Esophagus squamous epithelium (tissue), 5 donors: ENCODE measurements at places on chromosomes 5 and 9.

- DNase-seq: no peak
These were observed 45.8 kb downstream of the ARHGEF37 start for GRCh38 chr5:149627070-149627469.

GRCh38 chr9:105142406-105143135, 101.9 kb upstream of the SLC44A1 start:
- no peak for DNase-seq

DNA sequence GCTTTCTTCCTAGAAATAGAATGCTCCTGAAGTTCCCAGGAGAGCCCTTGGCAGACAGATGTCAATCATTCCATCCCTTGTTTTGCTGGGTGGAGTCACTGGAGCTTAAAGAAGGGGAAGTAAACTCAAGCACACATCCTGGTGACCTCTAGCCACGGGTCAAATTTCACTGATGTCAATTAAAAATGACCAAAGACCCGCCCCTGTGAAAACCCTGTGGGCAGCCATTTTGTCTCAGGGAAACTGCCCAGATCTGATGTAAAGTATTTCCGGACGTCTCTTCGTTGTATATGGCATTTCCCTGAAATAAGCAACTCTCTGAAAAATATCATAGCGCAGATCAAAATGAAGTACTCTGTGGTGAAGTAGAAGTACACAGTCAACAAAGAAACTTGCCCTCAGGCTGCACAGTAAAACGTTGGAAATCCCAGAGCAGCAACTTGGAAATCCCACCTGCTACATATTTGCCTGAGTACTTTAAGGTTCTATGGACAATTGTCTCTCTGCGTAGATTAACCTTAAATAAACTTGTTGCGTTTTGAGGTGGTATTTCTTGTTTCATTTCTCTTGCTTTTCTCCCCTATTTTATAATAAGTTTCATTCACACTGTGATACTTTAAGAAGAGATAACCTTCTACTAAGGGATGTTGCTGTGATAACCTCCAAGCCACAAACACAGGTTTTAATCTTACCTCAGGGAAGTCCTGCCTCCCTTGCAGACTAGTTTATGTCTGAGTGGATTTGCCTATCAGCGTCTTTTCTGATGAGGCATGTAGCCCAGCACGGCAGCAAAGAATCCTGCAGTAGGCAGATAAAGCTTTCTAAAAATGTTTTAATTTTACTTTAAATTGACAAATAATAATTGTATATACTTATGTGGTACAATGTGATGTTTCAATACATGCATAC, 60.9 kb upstream of the PIP5K1B start:
- no peak for DNase-seq

DNA sequence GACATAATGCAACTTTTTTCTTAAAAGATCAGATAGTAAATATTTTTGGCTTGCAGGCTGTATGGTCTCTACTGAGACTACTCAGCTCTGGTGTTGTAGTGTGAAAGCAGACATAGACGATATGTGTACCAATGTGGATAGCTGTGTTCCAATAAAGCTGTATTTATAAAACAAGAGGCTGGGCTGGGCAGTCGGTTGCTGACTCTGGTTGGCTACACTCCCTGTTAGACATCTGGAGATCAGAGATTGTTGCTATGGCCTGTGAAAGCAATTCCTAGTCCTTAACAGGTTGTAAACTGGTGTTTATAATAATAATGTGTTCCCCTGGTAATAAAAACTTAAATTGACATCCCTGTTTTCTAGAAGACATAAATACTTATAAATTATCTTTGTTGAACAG, 24.4 kb upstream of the SCAMP1 start:
- no peak for DNase-seq

- DNase-seq: no peak
These were observed 155.5 kb upstream of the PPP1R2B start for GRCh38 chr5:156694598-156694997.

DNA sequence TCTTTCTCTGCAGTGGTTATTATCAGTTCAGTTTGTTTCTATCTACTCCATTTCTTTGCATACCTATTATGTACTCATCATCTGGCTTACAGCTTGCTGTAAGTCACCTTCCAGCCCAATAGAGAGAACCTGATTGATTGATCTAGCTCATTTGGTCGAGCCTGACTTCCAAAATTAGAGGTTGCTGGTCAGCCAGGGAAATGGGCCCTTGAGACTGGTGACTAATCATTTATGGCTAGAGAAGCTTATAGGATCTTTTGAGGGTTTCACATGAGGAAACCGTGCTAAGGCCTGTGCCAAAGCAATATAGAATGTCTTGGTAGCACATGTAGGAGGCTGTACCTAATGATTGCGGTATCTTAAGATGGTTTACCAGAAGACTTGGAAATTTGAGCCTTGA, 5.8 kb downstream of the SREK1 start:
- no peak for DNase-seq

GRCh38 chr5:142013734-142014521, 1.1 kb upstream of the GNPDA1 start:
- no peak for DNase-seq

DNA sequence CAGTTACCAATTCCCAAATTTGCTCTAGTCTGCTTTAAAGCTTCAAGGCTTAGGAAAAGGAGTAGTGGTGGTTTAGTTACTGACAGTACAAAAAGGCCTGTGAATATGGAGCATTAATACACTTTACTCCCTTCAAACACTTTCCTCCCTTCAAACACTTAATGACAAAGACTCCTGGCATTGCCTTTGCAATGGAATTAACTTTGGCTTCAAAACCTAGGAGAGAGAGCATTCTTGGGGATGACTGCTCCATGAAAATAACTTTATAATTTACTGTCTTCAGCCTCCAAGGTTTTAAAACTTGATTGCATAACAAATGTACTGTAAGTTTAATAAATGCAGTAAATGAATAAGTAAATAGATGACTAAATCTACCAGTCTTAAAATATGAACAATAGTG, 185.6 kb downstream of the TRPM3 start:
- no peak for DNase-seq

DNA sequence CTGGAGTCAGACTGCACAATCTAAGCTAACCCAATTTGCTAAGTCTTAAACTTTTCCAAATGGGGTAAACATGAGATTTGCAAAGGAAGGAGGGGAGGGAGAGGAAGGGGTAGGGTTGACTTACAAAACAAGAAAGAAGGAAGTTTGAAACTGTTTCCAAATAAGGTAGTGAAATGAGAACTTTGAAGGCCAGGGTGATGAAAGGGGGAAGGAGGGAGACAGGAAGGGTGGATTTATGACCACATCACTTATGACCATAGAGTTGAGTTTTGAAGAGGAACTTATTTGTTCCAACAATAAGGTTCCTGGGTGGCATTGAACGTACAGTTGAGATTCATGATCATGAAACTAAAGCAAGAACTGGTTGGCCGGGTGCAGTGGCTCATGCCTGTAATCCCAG, 72.5 kb upstream of the DAPK1 start:
- no peak for DNase-seq

- DNase-seq: no peak
These were observed 17.9 kb upstream of the RAB14 start for GRCh38 chr9:121219530-121219929.

DNA sequence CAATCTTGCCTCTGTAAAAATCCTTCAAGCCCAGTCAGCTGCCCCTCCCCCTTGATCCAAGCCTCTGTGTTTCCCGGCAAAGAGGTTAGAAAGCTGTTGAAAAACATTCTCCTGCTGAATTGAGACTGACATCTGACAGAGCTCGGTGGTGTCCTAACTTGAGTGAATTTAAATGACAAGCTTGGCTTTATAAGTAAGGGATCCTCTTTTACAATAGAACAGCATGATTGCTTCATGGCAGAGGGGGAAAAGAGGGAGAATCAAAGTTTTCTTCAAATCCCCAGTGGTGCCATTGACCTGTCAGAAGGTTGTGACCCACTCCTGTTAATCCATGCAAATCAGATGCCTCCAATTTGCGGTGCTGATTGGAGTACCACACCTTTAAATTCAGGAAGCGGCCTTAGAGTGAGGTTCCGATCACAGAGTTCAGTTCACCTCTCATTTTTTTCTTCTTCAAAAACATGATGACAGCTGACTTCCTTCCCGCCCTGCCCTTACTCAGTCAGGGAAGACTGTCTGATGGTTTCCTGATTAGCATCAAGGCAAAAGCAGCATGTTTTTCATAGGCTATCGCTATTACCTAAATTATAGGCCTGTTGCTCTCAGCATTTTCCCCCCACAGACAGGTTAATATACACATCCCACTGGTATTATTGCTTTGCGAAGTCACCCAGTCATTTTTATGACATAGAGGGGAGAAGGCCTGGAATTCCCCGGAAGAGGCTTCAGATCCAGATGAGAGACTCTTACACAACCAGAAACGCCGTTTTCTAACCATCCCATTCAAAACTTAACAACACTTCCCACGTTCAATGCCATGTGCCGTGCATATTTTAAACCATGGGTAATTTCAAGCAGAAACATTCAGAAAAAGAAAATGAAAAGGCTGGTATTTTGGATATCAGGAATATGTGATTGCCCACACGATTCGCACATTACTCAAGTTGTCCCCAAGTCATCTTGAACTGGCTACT, 141.4 kb downstream of the EBF1 start:
- DNase-seq: no peak

DNA sequence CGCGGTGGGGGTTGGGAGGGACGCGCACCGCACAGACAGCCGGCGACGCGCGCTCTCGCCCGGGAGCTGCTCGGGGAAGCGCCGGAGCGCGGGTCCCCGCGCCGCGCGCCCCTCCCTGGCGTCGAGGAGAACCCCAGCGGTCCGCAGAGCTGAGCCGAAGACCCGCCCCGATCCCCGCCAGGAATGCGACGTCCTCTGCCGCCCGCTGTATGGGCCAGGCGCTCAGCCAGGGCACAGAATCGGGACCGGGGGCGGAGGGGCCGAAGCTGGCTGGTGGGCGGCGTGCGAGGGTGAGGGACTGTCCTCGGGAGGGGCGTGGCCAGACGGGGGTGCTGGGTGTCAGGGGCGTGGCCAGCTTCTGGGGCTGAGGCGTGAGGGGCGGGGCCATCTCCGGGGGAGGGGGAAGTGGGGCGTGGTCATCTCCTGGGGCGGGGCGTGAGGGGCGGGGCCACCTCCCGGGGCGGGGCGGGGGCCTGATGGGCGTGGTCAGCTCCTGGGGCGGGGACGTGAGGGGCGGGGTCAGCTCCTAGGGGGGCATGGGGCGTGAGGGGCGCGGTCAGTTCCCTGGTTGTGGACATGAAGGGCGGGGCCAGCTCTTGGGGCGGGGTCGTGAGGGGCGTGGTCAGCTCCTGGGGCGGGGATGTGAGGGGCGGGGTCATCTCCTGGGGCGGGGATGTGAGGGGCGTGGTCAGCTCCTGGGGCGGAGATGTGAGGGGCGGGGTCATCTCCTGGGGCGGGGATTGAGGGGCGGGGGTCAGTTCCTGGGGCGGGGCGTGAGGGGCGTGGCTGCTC, 965 bp downstream of the PTGDS start:
- DNase-seq: no peak

GRCh38 chr9:20499013-20499412, 123.3 kb downstream of the MLLT3 start:
- DNase-seq: no peak

DNA sequence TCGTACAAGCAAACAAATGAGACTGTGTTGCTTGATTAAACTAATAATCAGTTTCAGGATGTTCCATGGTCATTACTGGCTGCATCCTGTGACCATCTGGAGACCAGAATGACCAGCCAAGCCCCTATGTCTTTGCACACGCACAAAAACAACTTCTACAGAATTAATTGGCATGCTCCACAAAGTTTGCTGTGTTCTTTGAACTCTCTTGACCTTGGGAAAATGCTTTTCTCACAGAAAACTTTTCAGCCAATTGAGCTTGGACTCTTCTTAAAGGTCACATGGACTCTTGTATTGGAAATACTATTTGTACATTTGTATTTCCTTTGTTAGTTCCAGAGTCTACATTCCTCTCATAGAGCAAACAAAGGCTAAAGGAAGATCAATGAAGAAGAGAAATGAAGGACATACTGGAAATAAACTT, 147.8 kb downstream of the ARRDC3 start:
- no peak for DNase-seq

DNA sequence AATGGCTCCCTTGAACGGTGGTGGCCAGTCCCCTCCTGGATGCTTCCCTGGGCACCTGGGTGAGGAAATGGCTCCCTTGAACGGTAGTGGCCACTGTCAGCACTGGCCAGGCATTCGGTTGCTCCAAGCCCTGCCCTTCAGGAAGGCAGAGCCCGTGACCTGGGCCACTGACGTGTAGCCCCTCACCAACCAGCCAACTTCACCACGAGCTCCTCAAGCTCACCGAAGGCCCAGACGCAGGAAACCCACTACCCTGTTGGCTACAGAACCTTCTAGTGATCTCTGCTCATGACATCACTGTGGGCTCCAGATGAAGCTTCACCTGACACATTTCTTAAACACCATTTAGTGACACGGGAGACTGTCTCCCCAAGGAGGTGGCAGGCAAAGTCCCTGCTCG, 9.2 kb downstream of the SLC6A3 start:
- no peak for DNase-seq

GRCh38 chr9:22052376-22052945, 43.4 kb upstream of the CDKN2B start:
- DNase-seq: no peak

DNA sequence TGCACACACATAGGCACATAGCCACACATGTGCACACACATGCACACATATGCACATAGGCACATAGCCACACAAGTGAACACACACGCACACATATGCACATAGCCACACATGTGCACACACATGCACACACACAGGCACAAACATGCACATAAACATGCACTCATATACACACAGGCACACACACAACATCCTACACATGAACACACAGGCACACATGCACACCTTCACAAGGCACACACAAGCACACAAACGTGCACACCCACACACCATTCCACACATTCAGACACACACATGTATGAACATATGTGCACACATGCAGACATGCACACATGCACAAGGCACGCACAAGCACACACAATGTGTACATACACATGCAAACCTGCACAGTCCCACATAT, 484.7 kb downstream of the IRX1 start:
- no peak for DNase-seq
